ENCODE measurements at places on chromosomes 11 and 22.

DNA sequence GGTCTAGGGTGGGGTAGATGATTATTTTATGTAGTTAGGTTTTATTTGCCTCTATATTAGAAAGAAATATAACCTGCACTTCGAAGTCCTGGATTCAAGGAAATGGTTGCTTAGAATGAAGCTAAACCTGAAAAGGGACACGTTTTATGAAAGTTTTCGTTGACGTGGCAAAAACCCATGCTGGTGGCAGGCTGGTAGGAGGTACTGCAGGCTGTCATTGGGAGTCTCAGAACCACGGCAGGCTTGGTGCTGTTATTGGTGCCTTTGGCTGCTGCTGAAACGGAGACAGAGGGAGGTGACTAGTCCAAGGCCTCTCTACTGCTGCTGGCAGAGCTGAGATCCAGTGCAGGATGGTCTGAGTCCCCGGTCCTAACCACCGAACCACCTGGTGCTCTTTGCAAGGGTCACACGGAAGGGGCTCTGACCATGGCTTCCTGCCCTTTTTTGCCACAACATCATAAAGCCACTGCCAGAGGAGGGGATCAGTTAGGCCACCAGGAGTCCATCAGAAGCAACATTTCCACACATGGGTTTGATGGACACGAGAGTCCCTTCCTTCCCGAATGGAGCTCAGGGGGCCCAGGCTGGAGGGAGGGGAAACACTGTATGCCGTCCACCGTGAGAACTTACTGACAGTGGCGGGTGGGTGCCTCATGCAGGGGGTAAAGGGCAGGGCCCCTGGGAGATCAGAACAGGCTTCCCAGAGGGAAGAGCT lies 13.4 kb downstream of the CSF2RB start:
- no peak for DNase-seq

DNA sequence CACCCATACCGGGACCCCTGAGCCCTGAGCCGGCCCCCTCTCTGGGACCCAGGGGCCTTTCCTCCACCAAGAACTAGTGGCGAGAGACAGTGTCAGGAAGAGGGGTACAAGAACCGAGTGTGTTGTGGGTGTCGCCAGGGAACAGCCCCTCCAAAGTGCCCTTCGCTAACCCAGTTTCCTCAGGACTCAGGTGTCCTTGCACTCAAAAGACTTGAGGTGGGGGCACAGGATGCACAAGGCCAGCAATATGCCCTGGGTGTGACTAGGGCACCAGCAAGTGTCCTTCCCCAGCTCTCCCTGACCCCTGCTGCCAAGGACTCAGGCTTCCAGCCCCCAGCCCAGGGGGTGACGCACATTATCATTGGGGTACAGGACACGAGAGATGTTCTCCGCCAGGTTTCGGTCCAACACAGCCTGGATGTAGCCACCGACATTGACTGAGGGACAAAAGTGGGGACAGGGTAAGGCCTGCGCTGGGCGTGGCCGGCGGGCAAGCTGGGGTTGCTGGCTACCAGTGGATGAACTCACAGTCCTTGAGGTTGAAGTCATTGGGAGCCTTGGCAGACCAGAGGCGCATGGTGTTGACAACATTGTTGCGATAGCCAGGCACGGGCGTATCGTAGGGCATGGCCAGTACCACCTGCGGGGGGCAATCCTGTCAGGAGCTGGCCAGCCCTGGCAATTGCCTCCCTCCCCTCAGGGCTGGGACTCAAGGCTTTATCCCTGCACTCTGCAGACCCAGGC lies 4.7 kb downstream of the PYGM start:
- DNase-seq, result no peak

DNA sequence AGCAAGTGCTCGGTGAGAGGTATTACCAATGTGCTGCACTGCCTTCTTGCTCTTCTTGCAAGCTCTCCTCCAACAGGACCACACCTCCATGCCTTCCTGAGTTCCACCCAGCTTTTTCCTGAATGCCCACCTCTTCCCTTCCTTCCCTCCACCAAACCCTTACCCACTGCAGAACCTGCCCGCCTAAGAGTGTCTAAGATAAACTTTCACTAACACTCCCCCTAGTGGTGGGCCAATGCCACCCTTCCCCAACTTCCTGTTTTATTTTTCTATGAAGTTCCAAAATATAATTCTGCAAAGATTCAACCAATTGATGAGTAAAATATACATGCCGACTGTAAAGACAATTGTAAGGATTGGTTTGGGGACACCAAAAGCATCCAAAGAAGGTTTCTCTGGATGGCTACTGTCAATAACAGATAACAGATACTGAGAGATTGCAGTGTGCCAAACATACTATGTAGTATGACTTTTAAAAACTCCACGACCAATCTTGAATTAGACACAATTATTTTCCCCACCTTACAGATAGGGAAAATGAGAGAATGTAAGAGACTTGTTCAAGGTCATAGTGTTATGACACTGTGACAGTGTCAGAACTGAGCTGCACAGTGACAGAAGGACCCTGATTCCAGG lies 38.6 kb upstream of the BMAL1 start:
- DNase-seq, result peak; percentile 53

GRCh38 chr11:27296497-27296896 lies 66.5 kb downstream of the CCDC34 start:
- no peak for DNase-seq

DNA sequence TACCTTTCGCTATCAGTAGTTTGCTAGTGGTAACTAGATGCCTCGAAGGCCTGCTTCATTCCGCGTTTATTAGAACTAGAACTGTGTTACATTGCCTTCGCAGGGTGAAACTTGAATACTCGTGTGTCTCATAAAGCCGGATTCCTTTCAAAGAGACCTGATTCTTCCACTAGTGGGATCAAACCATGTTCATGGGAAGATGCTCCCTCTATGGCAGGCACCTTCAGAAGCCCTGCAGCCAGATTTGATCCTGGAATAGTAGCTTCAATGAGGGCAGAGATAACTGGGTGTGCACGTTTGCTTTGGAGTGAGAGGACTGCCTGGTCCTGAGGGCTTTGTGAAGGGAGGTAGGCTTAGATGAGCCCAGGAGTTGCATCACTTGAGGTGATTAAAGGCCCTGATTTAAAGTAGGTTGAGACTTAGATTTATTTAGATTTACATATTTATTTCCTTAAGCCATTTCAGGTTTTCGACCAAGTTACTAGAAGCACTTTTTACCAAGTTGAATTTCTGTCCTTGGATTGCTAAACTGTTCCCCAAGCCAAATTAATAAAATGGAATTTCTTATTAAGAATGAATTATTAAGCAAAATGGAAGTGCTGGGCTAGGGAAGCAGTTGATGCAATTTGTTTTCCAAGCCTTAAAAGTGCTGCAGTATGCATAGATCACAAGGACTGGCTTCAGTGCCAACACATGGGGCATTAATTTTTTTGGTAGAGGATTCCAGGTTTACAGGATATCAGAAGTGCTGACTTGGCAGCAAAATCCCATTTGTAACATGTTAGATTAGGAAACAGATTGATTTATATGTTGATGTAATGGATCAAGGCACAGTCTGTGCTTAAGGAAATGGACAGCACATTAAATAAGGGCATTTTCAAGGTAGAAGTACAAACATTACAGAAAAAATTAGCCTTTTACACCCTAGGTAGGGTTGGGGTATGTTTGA lies 32.9 kb downstream of the APLP2 start:
- no peak for DNase-seq

- no peak for DNase-seq
These were observed 15.3 kb downstream of the MICAL2 start for GRCh38 chr11:12125609-12126149.

GRCh38 chr11:28495333-28495732 lies 387.1 kb downstream of the METTL15 start:
- no peak for DNase-seq

GRCh38 chr11:66081505-66081904 lies 11.4 kb downstream of the PACS1 start:
- peak; percentile 62 for DNase-seq

DNA sequence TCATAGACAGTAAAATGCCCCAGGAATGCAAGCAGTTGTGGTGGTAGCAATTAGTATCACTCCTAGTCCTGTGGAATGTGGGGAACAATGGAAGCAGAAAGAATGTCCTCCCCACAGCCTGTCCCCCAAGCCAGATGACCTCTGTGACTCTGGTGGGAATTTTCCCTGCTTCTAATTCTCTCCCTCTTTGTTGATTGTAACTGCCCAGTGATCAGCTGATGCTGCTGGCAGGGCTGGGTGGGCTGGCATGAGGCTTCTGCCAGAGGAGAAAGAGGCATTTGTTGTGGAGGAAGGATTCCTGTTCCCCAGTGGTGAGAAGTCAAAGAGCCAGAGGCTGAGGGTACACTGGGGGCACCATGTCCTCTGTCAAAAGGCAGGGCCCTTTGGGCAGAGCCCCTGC lies 116.7 kb upstream of the NCAM1 start:
- no peak for DNase-seq

GRCh38 chr11:129943036-129943435 lies 47.7 kb upstream of the NFRKB start:
- no peak for DNase-seq

DNA sequence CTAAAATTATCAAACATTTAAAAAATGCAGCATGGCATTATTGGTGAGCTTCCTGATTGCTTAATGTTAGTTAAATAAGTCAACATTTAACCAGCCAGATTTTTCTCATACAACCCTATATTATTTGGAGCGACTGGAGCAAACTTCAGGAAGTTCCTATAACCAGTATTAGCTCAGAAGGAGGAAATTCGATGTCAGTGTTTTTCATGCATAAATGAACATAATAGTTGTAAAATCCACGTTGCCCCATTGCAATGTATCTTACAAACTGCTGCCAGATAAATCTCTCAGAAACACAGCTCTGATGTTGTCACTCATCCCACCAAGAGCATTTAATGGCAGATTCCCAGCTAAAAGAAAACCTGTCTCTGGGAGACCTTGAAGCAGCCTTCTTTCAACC lies 278.5 kb downstream of the CASP12 start:
- DNase-seq, result no peak

- peak; percentile 56 for DNase-seq
These were observed 936 bp downstream of the BRD1 start for GRCh38 chr22:49826603-49827270.

- DNase-seq, result no peak
These were observed 3.2 kb upstream of the TBX1 start for GRCh38 chr22:19757140-19757984.

- DNase-seq, result no peak
These were observed 4.6 kb upstream of the MICAL3 start for GRCh38 chr22:18028817-18029527.

DNA sequence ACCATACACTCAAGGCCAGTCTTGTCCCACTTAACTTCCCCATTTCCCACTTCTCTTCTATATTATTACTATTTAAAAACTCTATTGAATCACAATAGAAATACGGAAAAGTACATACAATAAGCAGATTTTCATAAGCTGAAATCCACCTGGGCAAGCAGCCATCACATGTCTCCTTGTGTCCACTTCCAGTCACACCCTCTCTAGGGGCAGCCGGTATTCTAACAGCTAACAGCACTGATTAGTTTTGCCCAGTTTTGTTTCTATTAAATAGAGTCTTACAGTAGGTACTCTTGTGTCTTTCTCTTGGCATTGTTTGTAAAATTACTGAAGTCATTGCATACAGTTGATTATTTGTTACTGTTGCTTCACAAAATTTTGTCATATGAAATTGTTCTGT lies 37.8 kb downstream of the PPP6R3 start:
- no peak for DNase-seq

DNA sequence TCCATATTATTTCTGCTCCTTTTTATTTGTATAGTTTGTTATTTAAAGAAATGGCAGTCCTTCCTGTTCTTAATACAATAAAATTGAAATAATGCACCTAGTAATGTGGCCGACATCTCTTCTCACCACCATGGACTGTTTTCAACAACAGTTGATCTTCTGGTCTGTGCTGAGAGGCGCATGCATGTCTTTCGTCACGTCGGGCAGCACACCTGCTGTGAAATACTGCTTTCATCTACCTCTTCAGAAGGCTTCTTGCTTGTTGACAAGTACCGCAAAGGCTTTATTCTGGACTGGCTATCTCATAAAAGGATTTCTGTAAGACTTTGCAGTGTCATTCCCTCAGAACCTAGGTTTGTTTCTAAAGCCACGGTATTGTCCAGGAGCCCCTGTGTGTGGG lies 13.9 kb upstream of the MYO18B start:
- no peak for DNase-seq

- no peak for DNase-seq
These were observed 15.1 kb downstream of the TBC1D22A start for GRCh38 chr22:46777609-46777970.
